ENCODE measurements at places on chromosomes 3 and 15.

GRCh38 chr3:13532631-13533030 lies 16.3 kb upstream of the FBLN2 start:
- no peak for DNase-seq

DNA sequence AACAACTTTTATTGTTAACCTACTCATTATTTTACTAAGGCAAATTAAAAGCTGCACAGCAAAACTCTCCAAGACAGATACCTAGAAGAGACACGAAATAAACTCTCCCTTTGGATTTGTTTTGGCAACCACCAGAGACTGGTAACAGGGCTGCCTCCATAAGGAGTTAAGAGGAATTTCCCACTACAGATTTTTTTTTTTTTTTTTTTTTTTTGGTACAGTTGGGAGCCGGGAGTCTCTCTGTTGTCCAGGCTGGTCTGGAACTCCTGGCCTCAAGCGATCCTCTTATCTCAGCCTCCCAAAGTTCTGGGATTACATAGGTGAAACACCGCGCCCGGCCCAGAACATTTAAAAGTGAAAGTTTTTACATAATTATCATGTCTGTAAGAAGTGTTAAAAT lies 73.6 kb upstream of the VGLL4 start:
- no peak for DNase-seq

DNA sequence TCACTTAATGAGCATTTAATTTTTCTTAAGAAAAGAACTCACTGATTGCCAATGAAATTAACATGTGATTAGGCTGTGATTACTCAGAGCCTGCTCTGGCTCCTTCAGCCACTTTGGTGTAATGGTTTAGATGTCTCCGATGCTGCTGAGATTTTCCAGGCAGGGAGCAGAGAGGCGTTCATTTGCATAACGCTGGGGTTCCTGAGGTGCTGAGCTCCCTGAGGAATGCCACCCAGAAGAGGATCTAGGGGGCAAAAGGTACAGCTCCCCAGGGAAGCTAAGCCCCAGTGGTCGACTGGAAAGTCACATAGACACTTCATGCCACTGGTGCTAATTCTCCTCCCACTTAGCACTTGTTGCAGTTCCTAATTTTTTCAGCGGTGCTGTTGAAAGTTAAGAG lies 119.5 kb downstream of the USP13 start:
- DNase-seq = no peak

- DNase-seq = no peak
These were observed 615.4 kb upstream of the GBE1 start for GRCh38 chr3:82376883-82377282.

- DNase-seq = no peak
These were observed 188.7 kb upstream of the EIF1B start for GRCh38 chr3:40120806-40121205.

DNA sequence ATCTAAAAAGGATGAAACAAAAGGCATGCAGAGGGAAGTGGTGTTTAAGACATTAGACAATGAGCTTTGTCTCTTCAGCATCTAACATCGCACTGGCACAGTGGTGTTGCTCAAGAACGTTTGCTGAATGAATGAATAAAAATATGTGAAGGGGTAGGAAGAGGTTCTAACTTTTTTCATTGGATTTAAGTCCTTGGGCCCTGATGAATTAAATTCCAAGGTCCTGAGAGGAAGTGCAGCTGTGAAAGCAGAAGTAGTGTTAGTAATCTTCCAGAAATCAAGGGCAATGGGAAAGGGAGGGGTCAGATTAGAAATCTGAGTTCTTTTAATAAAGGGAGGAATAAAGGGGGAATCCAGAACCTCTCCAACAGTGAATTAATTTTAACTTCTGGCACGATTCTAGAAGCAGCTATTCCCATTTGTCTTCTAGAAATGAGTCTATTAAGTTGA lies 29.6 kb downstream of the TLNRD1 start:
- no peak for DNase-seq

DNA sequence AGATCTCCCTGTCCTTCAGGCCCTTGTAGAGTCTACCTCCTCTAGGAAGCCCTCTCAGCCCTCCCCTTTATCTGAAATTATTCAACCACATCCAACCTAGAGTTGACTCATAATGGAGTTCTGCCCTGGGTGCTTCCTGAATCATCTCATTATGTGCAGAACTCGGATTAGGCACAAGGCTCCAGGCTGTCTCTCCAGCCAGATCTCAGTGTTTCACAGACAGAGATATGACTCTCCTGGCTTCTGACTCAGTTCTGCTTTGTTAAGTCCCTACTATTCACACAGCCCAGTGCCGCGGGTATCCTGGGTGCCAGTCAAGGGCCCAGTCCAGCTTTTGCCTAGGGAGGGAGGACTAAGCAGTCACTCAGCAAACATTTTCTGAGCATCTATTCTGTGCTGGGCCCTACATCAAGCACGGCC lies 9.3 kb downstream of the STRA6 start:
- no peak for DNase-seq

GRCh38 chr15:77195586-77195985 lies 124.7 kb upstream of the TSPAN3 start:
- DNase-seq = no peak

GRCh38 chr15:29638781-29639180 lies 183.5 kb downstream of the TJP1 start:
- DNase-seq = no peak

GRCh38 chr15:85474700-85475316 lies 94.4 kb downstream of the AKAP13 start:
- no peak for DNase-seq

DNA sequence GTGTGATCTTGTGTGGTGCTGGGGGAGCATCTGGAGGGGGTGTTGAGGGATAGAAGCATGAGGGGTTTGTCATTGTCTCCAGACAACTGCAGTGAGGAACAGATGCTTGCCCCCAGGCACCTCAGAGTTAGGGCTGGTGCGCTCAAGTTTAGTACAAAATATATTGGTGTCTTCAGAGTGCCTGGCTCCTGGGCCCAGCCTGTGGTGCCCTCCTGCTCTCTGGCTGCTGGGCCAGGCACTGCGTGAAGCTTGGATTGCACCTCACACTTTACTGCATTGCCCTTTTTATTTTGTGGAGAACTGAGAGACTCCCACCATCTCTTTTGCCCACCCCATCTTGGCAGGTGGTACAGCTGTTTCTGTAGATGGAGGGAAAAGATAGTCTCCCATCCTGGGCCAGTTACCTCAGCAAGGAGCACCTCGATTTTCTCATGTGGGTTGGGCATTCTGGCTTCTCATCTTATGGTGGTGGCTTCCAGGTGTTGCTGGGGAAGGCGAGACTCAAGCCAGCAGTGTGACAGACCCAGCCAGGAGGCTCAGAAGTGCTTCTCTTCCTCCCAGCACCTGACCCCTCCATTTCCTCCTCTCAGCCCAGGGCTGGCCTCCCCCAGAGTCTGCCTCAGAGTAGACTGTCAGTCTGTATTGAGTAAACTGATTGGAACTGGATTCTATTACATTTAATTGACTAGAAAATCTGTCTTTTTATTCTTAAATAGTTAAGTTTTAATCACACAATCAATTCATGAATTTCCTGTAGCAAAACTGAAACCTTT lies 140.5 kb downstream of the DNAJB8 start:
- no peak for DNase-seq

DNA sequence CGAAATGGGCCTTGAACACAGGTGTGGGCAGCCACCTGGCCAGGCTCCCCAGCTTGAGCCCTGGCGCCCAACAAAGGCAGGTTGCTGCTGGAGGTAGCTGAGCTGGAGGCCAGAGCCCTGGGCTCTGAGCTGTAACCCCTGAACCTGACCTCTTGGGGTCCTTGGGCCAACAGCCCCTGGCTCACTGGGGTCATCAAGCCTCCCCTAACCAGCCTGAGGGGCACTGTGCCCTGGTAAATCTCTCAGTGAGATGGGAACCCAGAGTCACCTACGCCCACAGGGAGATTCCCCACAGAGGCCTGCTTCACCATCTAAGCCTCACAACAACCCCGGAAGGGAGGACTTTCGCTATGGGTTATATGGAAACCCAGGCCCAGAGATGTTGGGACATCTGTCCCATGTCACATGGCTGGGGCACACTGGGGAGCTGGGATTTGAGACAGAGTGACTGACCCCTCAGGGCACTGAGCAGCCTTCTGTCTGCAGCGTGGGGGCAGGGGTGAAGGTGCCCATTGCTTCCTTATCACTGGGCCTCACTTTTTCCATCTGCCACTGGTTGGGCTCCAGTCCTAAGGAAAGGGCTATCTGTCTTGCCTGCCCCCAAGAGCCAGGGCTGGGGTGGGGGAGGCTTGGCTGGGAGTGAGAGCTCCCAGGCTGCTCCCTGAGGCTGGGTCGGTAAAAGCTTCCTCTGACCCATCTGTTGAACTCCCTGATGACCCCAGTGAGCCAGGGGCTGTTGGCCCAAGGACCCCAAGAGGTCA lies 59.1 kb downstream of the IQSEC1 start:
- peak; percentile 53 for DNase-seq

DNA sequence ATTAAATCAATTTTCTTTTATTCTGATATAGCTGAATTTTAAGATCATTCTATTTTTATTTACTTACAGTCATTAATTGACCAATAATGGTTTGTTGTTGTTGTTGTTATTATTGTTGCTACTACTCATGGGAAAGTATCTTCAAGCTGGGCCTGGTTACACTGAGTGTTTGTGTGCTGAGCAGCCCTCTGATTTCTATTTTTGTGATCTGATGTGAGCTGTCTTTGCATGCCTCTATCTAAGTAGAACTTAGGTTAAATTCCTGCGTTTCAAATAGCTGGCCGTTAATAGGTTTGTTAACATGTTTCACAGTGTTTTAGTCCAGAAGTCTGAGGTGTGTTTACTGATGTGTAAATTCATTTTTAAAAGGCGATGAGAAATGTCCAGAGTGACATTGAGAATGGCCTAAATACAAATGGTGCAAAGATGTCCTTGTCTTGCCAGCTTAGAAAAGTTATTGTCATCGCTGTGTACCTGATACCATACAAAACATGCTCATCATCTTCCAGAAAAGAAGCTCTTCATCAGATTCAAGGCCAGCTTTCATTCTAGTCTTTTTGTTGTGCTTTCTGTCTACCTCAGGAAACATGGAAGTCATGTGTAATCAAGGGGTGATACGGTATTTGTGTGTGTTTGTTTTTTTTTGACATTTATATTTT lies 15.8 kb downstream of the ARIH2 start:
- DNase-seq = no peak

GRCh38 chr3:45345846-45346580 lies 42.4 kb upstream of the LARS2 start:
- DNase-seq = no peak

DNA sequence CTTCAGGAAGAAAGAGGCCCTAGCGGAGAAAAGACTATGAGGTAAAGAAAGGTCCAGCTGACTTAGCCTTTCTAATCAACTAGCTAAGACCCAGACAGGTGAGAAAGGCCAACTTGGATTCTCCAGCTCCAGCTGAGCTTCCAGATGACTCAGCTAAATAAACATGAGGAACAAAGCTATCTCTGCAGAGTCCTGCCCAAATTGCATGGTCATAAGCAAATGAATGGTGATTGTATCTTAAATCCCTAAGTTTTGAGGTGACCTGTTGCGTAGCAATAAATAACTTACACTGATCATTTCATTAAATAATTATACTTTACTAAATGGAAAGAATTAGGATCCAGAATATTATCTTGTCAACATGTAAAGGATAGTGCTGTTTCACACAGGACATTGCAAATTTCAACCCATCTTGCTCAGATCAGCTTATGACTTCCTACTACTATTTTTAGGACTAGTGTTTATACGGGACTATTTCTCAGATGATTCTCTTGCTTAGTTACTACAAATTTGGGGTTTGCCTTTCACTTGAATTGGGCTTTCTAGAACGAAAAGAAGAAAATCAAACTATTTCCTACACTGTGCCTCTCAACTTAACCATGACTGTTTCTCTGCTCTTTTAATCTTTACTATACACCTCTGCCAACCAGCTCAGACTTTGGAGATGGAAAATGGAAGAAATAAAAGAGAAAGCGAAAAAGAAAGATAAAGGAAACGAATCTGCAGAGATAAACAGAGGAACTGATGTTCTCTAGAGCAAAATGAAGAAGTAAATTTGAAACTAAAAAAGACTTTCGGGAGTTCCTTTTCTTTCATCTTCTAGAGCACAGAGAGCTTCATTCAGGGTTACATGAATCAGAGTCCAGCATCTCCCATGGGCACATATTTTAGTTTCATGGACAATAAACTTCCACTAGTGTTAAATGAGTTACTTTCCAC lies 6.6 kb upstream of the ADGRG7 start:
- no peak for DNase-seq

GRCh38 chr3:110017304-110017703 lies 680.0 kb upstream of the DPPA4 start:
- no peak for DNase-seq

DNA sequence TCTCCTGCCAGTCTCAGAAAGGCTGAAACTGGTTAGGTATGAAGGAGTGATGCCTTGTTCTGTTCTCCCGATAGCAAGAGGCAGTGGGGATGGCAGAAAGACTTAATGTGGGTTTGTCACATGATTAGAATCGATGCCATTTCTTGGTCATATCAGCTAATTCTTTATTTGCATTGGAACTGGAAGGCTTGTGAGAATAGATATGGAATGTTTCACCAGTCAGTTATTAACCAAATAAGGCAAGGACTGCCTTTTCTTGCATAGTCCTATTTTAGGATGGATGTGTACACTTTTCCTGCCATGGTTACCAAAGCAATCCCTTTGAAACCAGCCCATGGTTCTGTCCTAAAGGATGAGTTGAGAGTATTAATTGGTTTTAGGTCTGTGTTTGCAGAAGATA lies 33.7 kb downstream of the FILIP1L start:
- no peak for DNase-seq

DNA sequence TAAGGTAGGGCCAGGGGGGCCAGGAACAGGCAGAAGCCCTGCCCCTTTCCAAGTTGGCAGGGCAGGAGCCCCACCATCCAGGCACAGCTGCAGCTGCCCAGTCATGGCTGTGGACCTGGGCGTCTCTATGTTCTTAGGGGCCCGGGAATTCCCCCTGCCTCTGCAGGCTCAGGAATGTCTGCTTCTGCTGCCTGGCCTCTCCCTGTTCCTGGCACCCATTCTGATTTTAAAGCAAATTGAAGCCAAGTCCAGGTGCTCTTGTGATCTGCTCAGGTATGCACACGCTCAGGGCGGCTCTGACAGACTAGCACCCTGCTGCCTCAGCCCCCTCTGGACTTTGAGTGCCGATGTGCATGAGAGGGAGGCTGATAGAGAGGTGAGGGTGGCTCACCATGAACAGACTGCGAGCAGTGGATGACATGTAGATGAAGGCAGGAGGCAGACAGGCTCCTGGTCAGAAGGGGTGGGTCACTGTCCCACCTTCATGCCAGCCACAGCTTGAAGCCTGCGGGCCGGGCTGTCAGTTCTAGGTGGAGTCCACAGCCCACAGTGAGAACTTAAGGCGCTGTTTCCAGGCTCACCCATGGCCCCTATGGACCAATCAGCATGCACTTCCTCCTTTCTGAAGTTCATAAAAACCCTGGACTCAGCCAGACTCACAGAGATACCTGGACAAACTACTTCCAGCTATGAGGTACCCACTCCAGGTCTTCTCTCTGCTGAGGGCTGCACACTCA lies 747.8 kb upstream of the GBE1 start:
- DNase-seq = no peak

DNA sequence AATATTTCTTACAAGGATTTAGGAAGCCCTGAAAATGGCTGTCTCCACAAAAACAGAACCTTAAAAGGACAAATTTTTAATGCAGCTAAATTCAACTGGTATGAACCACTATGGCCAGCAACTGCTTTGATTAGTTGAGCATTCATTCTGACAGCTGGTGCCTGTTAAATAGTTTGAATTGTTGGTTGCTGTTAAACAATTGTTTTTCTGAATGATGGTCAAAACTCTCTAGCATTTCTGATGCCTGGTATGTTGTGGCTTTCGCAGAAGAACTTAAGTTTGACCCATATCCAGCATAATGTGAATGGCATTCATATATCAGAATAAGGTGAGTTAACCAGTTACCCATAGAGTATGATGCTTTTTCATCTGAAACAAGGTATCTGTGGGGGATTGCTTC lies 138.4 kb downstream of the MEIS2 start:
- DNase-seq = no peak
